Right renal cortex interstitium (tissue), 3 donors: ENCODE measurements at places on chromosomes 5 and 9. TPM values are rescaled to one million over a fixed set of nuclear protein-coding genes. Genes with fewer than 3 reads are reported as not detected.

The RGS7BP gene
- 7.5 TPM for polyA plus RNA-seq

The ARHGEF39 gene
- polyA plus RNA-seq, result 8.1 TPM

The MPDZ gene
- polyA plus RNA-seq, result 52.2 TPM

The GM2A gene
- 28.3 TPM for polyA plus RNA-seq

The CBY3 gene
- polyA plus RNA-seq, result 0.28 TPM

The PCDHGA5 gene
- 2.8 TPM for polyA plus RNA-seq

DNA sequence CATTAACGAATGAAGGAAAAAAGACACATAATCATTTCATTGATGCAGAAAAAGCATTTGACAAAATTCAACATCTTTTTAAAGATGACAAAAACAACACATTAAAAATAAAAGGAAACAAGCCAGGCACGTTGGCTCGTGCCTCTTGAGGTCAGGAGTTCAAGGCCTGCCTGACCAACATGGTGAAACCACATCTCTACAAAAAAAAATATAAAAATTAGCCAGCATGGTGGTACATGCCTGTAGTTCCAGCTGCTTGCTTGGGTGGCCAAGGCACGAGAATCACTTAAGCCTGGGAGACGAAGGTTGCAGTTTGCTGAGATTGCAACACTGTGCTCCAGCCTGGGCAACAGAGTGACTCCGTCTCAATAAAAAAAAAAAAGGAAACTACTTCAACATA is 77.0 kb downstream of the ERCC6L2 start:
- no peak for DNase-seq

DNA sequence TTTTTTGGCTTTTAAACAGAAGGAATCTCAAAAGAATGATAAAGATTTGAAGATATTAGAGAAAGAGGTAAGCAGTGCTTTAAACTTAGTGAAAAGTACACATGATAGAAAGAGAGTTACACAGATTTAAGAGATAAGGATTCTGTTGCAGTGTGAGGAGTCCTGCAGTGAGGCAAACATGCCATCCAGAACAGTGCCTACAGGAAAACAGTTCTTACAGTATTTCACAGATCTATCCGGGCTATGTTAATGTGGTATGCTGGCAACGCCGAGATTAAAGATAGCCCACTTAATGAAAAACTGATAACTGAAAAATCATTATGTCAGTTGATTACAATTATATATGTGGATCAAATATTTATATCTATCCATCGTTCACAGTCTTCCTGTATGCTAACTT is 7.2 kb downstream of the HMMR start:
- no peak for DNase-seq

GRCh38 chr5:21711866-21712758 is 1141.0 kb downstream of the CDH12 start:
- peak; percentile 12 for DNase-seq

DNA sequence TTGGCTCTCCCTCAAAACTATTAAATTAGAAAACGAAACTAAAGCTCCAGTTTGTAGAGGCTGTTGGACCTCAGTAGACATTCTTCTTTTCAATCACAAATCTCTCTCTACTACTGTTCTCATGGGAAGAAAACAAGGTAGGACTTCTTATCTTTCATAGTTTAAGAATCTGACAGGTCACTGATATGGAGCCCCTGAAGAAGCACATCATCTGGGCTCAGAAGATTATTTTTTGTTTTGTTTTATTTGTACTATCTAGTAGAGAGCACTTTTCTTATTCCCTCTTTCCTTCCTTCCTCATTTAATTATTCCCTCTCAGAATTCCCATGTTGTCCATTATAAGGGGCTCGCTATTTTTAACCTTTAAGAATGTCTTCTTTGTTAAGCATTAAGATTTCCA is 26.3 kb downstream of the STARD4 start:
- no peak for DNase-seq

DNA sequence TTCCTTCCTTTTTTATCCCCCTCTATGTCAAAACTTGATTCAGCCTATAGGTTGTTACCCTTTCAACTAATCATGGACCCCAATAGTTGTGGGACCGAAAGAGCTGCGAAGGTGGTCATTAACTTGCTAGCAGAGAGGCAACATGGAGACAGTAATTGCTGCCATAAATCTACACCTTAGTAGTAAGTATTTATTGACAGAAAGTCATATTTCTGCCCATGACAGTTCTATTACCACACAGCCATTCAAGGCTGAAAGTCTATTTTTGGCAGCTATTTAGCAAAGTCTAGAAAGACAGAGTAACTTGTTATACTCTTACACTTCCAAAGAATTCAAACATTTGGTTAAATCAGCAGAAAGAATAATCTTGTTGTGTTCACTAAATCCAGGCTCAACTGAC is 236.2 kb downstream of the PRELID2 start:
- no peak for DNase-seq

- no peak for DNase-seq
Measured at GRCh38 chr5:40646266-40646665, 33.4 kb upstream of the PTGER4 start.

GRCh38 chr5:146338774-146339714 is at the start of gene POU4F3:
TSS of gene POU4F3 (plus strand) at chr5:146338839. CDS start at chr5:146339113, 274 bp downstream.
- no peak for DNase-seq

DNA sequence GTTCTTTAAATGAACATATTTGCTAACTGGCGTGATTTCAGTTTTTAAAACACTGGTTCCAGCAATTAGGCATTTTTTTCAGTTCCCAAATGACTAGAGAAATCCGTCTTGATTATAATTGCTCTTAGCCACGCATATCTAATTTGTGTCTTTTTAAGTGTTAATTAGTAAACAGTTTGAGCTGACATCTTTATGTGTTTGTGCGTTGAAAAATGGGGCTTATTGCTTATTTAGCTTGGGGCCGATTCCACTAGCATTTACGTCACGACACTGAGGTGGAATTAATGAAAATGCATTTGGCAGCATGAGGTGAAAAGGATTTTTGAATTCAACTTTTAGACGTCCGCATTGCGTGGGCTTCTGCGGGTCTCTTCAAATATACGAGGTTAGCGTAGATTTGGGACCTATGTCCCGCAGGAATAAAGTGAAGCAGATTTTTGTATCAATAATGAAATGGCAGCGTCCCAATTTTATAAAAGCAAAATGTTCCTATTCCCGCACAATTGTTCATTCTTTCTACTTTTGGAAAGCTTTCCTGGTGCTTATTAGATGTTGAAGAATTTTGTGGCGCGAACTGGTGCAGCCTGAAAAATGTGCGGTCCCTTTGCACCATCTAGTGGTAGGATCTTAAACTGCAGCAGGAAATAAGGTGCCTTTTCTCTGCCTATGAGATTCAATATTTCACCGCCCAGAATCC is 122.7 kb upstream of the LMX1B start:
- peak; percentile 67 for DNase-seq

DNA sequence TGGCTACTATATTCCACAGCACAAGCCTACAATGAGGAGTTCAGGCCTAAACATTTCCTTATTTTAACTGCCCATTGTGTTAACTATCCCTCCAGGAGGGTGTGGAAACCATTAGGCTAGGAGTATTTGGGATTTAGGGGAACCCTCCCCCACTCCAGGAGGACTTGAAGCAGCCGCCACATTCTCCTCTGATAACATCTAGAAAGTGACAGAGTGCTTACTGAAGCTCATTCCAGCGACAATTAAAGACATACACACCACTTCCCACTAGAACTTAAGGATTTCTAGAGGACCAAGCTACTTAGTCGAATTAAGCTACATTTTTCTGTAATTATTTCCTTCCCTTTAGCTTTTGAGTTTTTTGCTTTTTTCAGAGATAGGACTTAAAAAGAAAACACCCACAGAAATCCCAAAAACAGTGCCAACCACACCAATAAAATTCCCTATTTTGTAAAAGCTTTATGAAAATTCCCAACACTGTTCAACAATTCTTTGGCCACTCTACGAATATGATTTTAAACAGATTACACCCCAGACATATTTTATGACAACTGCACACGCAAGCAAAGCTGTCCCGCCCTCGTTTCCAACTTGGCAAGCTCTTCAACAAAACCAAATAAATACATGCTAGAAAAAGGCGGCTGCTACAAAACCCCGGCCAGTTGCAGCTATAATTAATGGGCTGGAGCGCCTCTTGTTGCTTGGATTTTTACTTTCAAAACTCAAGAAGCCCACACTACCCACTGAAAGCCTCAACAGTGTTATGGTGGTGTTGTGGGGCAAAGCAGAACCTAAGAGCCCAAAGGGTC is 4.5 kb downstream of the ROR2 start:
- DNase-seq, result no peak

GRCh38 chr5:168014433-168015123 is 276.9 kb upstream of the WWC1 start:
- no peak for DNase-seq

DNA sequence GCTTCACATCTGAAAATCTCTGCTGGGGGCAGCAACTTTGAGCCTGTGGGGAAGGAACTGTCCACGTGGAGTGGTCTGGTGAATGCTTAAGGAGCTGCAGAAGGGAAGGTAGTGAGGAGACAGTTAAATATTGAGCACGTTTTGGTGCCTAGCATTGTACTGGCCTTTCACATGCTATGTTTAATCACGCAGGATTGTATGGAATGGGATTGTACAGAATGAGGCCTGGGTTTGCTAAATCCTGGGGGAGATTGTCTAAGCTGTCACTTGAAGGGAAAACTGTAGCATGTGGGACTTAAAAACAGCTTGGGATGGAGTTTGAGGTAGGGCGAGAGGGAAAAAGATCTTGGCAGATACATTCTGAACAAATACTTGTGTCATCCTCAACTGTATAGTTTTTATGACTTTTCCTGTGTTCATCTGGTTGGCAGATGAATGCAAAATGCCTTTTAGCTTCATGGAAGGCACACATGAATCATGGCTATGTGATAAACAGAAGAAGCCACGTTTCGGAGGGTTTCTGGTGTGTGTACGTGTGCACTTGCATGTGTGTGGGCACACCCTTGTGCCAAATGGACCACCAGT is 106.6 kb downstream of the TMC1 start:
- no peak for DNase-seq

- DNase-seq, result no peak
Measured at GRCh38 chr9:92504881-92505280, 22.6 kb upstream of the ASPN start.

DNA sequence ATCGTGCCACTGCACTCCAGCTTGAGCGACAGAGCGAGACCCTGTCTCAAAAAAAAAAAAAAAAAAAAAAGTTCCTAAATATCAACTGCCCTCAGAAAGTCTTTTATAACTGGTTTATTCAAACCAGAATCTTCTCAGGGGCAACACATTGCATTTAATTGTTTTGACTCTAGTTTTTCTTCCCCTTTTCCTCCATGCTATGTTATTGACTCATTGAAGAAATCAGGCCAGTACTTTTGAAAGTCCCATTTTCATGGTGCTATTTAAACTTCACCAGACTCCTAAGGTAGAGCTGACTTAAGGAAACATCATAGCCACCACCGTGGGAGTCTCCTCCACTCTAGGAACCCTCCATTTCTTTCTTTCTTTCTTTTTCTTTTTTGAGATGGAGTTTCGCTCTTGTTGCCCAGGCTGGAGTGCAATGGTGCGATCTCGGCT is 83.1 kb upstream of the IL6ST start:
- DNase-seq, result no peak

GRCh38 chr5:147481874-147482705 is 27.8 kb downstream of the DPYSL3 start:
- DNase-seq, result no peak

DNA sequence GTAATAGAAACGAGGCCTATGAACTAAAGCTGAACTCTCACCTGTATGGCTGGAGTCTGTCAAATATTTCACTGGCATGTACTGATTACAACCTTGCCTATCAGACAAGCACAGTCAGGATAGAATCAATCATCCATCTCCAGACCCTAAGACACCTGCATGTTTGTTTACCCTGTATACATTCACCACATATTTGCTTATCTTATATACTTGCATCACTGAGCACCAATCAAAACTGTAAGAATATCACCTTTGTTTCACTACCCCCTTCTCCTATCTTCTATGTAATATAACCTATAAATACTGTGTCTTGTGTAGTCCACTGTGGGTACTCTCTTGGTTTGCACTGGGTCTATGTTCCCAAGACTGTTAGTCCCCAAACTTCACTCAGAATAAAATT is 1085.7 kb downstream of the TAF11L14 start:
- DNase-seq, result no peak

GRCh38 chr5:111353035-111353434 is 128.9 kb downstream of the CAMK4 start:
- no peak for DNase-seq

- no peak for DNase-seq
Measured at GRCh38 chr9:133587051-133587450, 22.1 kb downstream of the FAM163B start.

DNA sequence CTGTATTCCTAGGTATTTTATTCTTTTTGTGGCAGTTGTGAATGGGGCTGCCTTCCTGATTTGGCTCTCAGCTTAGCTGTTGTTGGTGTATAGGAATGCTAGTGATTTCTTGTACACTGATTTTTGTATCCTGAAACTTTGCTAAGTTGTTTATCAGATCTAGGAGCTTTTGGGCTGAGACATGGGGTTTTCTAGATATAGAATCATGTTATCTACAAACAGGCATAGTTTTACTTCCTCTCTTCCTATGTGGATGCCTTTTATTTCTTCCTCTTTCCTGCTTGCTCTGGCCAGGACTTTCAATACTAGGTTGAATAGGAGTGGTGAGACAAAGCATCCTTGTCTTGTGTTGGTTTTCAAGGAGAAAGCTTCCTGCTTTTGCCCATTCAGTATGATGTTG is 129.9 kb downstream of the DMXL1 start:
- DNase-seq, result no peak

DNA sequence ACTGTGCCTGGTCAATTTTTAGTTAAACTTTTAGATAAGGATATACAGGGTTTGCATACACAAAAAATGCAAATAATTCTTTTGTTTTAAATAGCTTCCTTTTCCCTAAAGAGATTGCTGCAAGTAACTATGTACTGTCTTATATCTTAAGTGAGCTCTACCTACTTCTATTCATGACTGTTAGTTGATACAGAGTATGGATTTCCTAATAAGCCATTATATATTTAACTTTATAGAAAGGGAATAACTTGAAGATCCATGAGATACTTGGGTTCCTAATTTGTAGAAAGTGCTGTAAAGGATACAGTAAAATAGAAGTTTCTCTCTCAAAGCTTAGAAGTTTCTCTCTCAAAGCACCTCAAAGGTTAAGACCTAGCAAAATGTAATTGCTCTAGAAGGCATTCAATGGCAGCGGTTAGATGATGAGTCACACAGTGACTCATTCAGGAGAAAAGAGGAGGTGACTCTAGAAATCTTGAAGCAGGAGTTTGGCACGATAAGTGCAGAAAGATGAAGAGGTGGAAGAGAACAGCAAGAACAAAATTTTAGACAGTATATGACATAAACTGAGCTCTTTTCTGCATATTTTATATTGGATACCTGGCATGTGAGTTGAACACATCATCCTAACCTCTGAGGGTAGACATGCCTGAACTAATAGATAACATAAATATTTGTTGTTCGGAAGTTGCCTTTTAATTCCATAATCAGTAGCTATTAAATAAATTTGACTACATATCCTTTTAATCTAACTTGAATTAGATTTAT is 5.5 kb upstream of the DNAJC21 start:
- DNase-seq, result no peak

GRCh38 chr9:99057665-99058625 is 47.0 kb upstream of the TGFBR1 start:
- DNase-seq, result no peak

GRCh38 chr9:105146677-105147076 is 97.8 kb upstream of the SLC44A1 start:
- DNase-seq, result no peak

- no peak for DNase-seq
Measured at GRCh38 chr9:94672811-94673487, 33.6 kb upstream of the FBP1 start.

- no peak for DNase-seq
Measured at GRCh38 chr9:105158898-105159297, 85.6 kb upstream of the SLC44A1 start.

GRCh38 chr5:40346901-40347300 is 332.8 kb upstream of the PTGER4 start:
- DNase-seq, result no peak

GRCh38 chr9:16023446-16023845 is 470.6 kb downstream of the CCDC171 start:
- no peak for DNase-seq
